ENCODE measurements at places on chromosomes 3 and 15.
A peak's percentile ranks its signal among the peaks of the same experiment; 100 is the strongest.

DNA sequence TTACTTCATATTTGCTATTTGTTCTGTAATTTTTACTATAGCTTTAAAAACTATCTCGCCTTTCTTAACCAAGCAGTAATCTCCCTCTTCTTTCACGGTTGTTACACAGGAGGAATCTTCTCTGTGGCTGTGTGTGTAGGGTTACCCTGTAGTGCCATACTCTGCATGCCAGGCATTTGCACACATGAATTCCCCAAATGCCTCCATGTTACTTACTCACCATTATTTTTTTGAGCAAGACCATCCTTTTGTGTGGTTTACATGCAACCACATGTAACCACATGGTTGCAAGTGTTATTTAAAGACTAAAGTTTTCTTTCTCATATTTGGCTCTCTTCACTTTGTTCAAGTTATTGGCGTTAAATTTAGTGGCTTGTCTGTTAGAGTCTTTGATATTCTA is 45.5 kb downstream of the HPS3 start:
- no peak for DNase-seq

- no peak for DNase-seq
Observed at GRCh38 chr3:54772051-54772450, 155.8 kb downstream of the LRTM1 start.

GRCh38 chr3:32553459-32553858 is 17.2 kb downstream of the DYNC1LI1 start:
- DNase-seq: no peak

- peak; percentile 54 for DNase-seq
Observed at GRCh38 chr15:89197503-89197971, 23.8 kb downstream of the RLBP1 start.

DNA sequence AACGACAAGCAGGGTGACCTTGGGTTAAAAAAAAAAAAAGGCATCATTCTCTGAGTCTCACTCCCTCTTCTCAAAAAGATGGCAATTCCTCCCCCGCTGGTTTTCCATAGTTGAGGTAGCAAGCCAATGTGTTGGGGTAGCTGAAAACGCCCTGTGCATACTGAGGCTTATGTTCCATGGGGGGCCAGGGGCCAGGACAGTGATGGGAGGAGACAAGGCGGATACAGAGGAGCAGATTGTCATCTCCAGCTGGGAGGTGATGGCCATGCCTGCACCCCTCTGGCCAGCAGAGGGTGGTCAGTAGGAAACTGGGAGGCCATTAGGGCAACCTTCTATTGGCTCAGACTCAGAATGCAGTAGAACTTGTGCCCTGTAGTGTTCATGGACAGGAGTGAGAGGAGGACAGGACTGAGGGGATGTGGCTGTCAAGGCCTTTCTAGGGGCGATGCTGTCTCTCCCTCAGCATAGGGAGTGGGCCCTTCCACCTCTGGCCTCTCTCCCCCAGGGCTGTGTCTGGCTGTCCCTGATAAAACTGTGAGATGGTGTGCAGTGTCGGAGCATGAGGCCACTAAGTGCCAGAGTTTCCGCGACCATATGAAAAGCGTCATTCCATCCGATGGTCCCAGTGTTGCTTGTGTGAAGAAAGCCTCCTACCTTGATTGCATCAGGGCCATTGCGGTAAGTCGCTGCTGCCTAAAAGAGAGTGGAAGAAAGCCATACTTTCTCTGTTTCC is 1.9 kb downstream of the TF start:
- no peak for DNase-seq

GRCh38 chr3:107987036-107987939 is 103.5 kb downstream of the CD47 start:
- no peak for DNase-seq

GRCh38 chr3:156187146-156187769 is 66.9 kb downstream of the KCNAB1 start:
- no peak for DNase-seq

DNA sequence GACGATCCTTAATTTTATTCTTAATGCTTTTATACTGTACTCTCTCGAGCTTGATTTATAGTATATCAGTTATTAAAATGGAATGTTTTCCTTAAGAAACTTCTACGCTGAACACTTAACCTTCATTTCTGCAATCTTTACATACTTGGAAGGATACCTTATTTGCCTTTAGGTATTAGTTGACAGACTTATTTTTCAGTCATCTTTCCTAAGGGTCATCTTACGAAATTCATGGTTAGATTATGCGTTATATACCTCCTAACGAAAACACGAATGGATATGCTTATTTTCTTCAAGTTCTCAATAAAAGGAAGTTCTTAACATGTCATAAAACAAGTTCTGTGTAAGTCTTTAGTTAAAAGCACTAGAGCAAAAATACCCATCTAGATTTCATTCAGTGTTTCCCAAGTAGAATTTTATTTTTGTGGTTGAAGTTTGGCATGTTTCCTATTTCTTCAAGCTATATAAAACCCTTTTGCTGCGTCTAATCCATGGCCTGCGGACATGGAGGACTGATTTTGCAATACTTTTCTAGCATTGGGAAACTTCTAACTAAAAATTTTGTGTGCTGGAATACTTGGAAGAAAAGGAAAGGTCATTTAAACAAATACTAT is 231.3 kb downstream of the TP63 start:
- DNase-seq: no peak

DNA sequence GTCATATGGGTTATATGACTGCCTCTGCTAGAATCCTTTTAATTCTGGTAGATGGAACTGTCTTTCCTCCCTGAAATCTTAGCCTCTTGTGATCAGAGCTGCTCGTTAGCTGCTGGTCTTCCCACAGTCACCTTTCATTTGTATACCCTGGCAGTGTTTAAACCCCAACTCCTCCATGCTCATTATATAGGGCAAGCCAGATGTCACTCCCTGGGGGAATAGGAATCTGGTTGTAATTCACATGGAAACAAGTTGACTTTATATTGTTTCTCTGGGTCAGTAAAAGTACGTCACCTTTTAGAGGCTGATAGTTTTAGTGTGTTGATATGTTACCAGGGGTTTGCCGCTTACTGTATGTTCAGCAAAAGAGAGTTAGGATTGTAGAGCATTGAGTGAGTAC is 103.5 kb downstream of the ITPR1 start:
- DNase-seq: no peak

All from retina (tissue), 1 donor.